Activated gamma-delta T cell treated with anti-CD3 and anti-CD28 coated beads, Interleukin-2, amount 50 U/mL, for 16 hours (primary cell): ENCODE measurements at places on chromosomes 4 and X.

DNA sequence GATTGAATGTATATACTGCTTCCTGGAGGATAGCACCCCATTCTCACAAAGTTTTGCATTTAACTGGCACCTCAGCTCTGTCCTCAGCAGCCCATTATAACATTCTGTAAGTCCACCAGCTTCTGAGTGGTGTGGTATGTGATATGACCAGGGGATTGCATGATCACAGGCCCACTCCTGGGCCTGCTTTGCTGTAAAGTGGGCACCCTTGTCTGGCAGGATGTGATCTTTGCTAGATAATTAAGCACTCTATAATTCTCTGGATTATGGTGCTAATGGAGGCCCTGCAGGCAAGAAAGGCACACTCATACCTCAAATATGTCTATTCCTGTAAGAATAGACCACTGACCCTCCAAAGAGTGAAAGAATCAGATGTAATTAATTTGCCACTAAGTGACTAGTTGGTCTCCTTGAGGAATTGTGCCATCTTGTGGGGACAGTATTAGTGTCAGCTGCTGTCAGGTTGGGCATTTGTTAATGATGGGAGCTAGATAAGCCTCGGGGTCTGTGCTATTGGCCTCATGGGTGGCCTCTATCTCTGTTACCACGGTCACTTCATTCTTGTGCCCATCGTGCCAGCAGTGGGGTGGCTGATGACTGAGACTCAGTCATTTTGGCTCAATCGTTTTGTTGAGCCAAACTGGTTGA, 2.2 kb upstream of the CFI start:
- DNase-seq, result no peak

- DNase-seq, result no peak
These were observed 13.8 kb downstream of the CYP4V2 start for GRCh38 chr4:186205156-186205555.

DNA sequence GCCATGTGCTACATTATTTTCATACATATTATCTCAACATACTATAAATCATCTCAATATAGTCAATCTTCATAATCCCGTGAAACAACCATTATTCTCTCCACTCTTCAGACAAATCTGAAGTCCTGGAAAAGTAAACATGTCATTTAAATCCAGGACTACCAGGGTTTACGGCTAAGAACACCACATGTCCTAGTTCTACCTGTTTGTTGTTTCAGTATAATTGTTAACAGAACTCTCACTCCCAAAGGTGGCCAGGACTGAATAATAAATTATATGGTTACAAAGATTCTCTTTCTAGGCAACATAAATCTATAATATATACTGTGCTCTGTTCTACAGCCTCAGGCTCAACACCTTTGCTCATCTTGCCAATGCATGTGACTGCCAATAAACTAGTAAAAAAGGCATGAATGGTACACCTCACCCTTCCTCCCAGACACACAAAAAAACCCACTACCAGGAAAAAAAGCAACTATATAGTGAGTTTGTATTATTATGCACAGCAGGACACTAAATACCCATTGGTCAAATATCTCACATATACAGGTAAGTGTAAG, 20.1 kb downstream of the EIF4E start:
- DNase-seq, result no peak

DNA sequence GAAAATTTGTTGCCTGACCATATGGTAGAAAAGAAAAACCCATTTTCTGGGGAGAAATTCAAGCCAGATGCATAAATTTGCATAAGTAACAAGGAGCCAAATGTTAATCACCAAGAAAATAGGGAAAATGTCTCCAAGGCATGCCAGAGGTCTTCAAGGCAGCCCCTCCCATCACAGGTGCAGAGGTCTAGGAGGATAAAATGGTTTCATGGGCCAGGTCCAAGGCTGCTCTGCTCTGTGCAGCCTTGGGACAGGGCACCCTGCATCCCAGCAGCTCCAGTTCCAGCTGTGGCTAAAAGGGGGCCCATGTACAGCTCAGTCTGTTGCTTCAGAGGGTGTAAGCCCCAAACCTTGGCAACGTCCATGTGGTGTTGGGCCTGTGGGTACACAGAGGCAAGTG, 200.0 kb downstream of the LARP7 start:
- DNase-seq, result no peak

DNA sequence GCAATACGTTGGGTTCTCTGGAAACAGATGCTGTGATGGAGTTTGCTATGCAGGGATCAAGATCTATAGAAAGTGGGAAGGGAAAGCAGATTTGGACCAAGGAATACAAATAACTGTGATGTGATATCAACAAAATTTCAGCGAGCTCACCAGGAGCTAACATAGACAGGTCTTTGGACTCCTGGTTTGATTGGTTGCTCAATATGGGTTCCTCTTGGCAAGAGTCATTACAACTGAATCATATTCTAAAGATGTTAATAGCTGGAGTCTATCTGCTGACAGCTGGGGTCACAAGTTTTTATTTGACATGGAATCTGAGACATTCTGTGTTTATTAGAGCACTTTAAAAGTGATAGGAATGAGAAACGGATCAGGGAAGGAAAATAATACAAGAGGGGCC, 637.6 kb upstream of the GNPDA2 start:
- no peak for DNase-seq

DNA sequence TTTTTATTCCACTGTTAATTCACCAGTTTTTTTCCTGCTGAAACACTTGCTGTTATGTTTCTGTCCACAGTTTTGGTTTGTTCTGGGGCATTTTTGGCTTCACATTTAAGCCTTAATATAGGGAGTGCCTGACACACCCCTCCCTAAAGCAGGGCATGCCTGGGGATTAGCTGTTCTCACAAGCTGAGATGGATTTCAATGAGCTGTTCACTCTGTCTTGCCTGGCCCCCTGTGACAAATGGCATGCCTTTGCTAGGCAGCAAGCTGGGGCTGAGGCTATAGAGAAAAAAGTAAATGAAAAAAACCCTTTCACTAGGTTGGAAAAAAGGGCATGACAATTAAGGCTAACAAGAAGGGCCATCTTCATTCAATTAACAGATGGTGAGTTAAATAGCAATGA, 22.4 kb downstream of the LPAR4 start:
- no peak for DNase-seq

DNA sequence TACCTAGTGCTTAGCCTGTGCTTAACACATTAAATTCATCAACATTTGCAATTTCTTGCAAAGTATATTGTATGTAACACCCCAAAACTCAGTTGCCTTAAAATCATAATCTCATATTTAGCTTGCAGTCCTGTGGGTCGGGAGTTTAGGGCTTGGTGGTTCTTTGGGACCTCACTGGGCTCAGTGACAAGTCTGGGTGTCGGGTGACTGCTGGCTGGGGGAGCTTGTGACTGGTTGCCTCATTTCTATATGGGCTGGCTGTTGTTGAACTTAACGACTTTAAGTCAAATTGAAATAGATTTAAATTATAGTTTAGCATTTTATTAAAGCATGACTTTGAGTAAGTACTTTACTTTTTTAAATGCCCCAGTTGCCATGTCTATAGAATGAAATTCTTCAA, 401.4 kb upstream of the NR3C2 start:
- no peak for DNase-seq

DNA sequence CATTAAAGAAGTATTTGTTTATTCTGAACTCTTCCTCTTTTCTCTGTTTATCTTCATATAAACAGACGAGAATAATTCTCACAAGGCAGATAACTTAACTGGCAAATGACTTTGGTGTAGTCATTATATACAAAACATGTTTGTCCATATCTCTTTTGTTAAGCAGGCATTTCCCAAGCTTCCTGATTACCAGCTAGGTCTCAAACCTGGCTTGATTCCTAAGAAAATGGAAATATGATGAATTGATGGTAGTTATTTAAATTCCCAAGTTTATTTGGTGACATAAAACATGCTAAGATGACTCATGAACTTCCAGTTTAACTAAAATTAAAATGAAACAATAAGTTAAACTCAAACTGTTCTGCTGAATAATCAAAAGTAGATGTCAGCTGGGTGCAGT, 96.8 kb downstream of the ARSJ start:
- no peak for DNase-seq

GRCh38 chr4:65046192-65047133, 623.8 kb downstream of the EPHA5 start:
- DNase-seq, result no peak

- no peak for DNase-seq
These were observed 85.0 kb upstream of the MYOZ2 start for GRCh38 chr4:119050527-119051090.

GRCh38 chr4:55866290-55866907, 13.0 kb downstream of the EXOC1 start:
- no peak for DNase-seq

GRCh38 chr4:148287111-148287510, 155.1 kb downstream of the NR3C2 start:
- no peak for DNase-seq

DNA sequence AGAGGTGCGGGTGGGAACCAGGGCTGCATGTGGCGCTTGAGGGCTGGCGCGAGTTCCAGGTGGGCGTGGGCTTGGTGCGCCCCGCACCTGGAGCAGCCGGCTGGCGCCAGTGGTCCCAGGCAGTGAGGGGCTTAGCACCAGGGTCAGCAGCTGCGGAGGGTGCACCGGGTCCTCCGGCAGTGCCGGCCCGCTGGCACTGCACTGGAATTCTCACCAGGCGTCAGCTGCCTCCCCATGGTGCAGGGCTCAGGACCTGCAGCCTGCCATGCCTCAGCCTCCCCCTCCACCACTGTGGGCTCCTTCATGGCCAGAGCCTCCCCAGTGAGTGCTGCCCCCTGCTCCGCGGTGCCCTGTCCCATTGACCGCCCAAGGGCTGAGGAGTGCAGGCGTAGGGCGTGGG, 174.0 kb downstream of the ADAM29 start:
- DNase-seq, result no peak

DNA sequence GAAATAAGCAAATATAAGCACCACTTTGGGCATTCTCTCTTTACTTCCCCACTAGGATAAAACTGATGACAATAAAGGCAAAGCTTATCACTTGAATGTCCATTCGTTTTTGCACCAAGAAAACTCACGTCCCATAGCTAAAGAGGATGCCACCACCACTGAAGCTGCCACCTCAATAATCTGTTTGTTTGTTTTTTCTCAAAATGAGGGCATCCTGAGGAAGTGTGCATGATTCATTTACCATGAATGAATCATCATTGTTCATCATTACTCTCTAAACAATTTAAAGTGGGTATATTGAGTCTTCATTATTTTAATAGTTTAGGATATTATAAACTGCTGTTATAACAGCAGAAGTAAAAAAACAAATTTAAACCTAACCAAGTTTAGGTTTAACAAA, 168.2 kb downstream of the DCTD start:
- DNase-seq, result no peak

DNA sequence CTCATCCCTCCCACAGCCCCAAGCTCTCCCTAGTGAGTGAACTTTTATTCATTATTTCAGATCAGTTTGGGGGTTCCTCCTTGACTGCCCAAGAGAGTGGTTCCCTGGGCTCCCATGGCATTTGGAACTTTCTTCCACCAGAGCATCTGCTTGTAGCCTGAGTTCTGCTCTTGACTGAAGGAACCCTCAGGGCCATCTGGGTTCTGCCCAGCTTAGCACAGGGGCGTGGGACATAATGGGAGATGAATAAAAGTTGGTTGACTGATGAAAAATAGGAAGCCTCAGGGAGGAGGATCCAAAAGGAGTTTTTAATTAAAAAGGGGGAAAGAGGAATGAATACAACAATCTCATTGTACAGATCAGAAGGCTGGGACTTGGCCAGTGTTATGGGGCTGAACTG, 73.4 kb downstream of the CYTL1 start:
- DNase-seq, result no peak

DNA sequence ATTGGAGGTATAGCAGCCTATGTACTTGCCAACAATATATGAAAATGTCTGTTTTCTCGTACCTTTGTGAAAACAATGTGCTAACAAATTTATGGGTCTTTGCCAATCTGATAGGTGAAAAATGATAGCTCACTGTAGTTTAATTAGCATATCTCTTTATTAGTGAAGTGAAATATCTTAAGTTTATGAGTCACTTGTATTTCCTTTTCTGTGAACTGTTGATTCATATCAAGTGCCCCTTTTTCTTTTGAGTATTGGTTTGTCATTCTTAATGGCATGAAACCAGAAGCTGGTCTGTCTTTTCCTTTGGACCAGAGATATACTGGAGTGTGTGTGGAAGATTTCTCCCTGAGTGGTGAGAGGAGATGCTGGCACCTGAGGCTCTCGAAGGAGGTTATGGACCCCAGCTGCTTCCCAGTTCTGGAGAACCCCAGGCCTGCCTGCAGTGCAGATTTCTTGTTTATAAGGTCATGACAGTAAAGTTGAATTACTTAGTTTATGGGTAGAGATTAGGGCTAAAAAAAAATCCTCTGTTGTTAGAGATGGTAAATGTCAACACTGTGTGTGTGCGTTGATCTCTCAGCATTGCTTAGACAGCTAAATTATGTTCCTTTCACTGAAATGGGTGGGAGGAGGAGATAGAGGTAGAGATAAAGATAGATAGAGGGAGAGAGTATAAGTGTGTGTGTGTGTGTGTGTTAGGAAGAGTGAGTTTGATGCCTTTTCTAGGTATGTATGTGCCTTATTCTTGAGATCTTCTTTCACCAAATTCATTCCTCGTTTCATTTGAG, 89.9 kb downstream of the REPS2 start:
- no peak for DNase-seq

DNA sequence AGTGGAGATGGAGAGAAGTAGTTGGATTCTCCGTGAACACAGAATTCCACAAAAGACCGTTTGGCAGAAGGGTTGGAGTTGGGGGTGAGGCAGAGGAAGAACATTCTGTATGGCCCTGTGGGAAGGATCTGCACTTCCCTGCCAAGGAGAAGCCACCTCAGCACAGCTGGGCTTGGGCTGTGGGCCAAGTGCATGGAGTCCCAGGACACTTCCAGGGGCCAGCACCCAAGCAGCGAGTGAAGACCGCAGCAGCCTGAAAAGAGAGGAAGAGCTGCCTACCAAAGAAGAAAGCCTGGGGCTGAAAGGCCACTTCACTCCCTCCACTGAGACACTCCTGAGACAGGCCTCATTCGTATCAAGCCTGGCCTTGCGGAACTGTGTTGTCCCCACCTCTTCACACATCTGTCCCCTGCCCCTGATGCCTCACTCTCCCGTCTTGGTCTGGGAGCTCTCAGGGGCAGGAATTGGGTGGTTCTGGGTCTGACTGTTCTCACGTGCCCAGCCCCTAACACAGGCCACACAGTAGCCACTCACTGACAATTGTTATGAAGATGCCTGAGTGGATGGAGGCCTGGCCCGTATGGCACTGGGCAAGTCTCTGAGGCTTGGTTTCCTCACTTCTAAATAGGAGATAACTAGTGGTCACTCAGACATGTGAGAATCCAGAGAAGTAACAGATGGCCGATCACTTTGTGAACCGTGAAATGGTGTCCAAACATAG, 3.3 kb upstream of the AWAT2 start:
- no peak for DNase-seq

DNA sequence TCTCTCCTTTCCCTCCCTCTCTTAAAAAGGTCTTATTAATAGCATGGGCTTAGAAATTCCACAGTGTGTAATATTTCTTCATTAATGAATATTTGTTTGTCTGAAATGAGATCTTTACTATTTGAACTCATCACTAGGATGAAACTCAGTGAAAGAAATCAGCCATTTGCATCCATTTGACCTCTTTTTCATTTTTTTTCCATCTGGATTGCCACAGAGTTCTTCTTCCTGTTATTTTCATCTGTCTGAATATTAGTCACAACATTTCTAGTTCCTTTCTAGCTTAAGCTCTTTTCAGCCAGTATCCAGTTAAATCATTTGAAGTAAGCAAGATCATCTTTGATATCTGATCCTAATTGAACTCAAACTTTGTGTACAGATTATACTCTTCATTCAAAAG, 69.2 kb upstream of the PLS3 start:
- DNase-seq, result no peak
